ENCODE measurements at places on chromosomes 7 and 10. TPM values are rescaled to one million over a fixed set of nuclear protein-coding genes. Genes with fewer than 3 reads are reported as not detected.
A peak's percentile ranks its signal among the peaks of the same experiment; 100 is the strongest.

The CPA4 gene
- 1.4 TPM for total RNA-seq

The AMZ1 gene
- total RNA-seq, result 17.3 TPM

DNA sequence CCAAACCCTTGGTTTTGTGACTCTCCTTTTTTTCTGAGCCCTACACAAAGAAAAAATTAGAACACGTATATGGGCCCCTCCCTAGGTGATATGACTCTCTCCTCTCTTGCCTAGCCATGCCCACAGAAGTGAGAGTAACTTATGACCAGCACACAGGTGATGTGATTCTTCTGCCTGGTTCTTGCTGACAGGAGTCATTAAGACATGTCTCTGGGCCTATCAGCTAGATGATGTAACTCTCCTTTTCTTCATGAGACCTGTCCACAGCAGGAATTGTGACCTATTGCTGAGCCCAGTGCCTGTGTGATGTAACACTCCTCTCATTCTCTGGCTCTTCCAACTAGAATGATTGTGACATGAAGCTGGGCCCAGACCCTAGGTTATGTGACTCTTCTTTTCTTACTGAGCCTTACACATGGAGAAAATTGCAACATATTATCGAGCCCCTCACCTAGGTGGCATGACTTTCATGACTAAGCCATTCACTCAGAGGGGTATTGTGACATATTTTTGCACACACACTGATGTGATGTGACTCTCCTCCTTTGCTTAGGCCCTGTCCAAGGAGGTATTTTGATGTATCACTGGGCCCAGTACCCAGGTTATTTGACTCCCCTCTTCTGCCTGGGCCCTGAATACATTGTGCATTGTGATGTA is 31.4 kb upstream of the ZNF107 start:
- no peak for DNase-seq

DNA sequence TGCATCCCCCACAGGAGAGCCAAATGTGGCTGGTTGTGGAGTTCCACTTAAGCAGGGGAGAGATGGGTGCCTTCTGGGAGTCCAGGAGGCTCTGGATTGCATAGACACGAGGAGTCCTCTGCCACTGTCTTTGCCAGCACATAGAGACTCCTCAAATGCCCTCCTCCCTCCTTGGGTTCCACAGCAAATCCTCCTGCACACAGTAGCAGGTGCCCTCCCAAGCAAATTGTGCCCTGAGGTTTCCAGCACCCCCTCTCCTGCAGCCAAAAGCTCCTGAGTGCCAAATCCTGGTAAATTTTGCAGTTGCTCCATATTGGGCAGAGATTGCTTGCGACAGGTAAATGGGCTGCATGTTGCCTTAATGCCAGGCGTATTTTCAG is 5.8 kb downstream of the EVX1 start:
- no peak for DNase-seq

- DNase-seq, result no peak
Measured at GRCh38 chr7:116820149-116820548, 42.2 kb upstream of the CAPZA2 start.

- DNase-seq, result peak; percentile 34
Measured at GRCh38 chr7:91565499-91566401, 301.5 kb downstream of the FZD1 start.
